ENCODE measurements at places on chromosomes 5 and 9. TPM values are rescaled to one million over a fixed set of nuclear protein-coding genes. Genes with fewer than 3 reads are reported as not detected.

HEMGN gene
- not detected for polyA plus RNA-seq

ARID3C gene
- polyA plus RNA-seq, result not detected

IL13 gene
- 0.54 TPM for polyA plus RNA-seq

INSL4 gene
- polyA plus RNA-seq, result not detected

WDR31 gene
- 0.45 TPM for polyA plus RNA-seq

DNA sequence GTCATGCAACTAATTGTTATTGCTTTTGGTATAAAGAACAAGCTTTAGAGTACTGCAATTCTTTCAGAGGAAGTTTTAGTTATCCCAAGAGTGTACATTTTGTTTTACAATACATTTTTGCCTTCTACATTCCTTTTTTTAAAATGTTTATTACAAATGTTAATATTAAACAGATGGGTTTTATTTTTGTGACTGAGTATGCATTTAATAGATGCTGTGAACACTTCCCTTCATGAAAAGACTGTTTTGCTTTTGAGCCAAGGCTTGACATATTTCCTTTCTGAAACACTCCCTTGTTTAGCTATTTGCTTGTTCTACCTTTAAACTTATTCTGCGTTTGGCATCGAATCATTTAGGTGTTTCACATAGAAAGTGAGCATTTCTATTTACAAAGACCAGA lies 14.8 kb upstream of the ZNF474 start:
- no peaks in the 10 kb centered on the region for H3K4me1 ChIP-seq
- H3K27ac ChIP-seq, result no peak overlapping the region
- H3K36me3 ChIP-seq, result no peaks in the 10 kb centered on the region
- no peaks in the 10 kb centered on the region for H3K27me3 ChIP-seq

GRCh38 chr5:16952968-16953671 lies 17.0 kb upstream of the MYO10 start:
- DNase-seq, result peak; percentile 83
- H3K36me3 ChIP-seq, result no peaks in the 10 kb centered on the region
- H3K4me1 ChIP-seq, result peaks cover 9% of the 10 kb centered on the region

GRCh38 chr5:1449081-1449630 lies 3.9 kb upstream of the SLC6A3 start:
- H3K4me3 ChIP-seq, result no peak overlapping the region
- H3K27me3 ChIP-seq, result no peaks in the 10 kb centered on the region
- no peaks in the 10 kb centered on the region for H3K36me3 ChIP-seq
- H3K27ac ChIP-seq, result no peak overlapping the region
- DNase-seq, result no peak

GRCh38 chr5:129459450-129459776 lies 685 bp upstream of the ADAMTS19 start:
- H3K27ac ChIP-seq, result no peak overlapping the region
- DNase-seq, result no peak
- H3K4me1 ChIP-seq, result no peaks in the 10 kb centered on the region
- no peaks in the 10 kb centered on the region for H3K27me3 ChIP-seq
- H3K36me3 ChIP-seq, result no peaks in the 10 kb centered on the region

DNA sequence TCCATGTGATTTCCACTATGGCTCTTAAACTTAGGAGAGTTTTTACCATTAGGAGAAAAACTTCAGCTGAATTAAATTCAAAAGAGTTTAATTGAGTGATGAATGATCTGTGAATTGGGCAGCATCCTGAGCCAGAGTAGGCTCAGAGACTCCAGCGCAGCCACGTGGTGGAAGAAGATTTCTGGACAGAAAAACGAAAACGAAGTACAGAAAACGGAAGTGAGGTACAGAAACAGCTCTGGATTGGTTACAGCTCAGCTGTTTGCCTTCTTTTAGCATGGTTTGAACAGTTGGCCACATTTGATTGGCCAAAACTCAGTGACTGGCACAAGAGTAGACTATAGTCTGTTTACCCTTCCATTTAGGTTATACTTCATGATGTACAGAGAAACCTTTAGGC lies 69.2 kb upstream of the PLPP1 start:
- H3K4me3 ChIP-seq, result no peak overlapping the region
- DNase-seq, result no peak
- peaks cover 14% of the 10 kb centered on the region for H3K4me1 ChIP-seq
- H3K36me3 ChIP-seq, result no peaks in the 10 kb centered on the region

GRCh38 chr5:176890455-176891330 lies 8.5 kb downstream of the HK3 start:
- H3K4me3 ChIP-seq, result no peak overlapping the region
- H3K36me3 ChIP-seq, result no peaks in the 10 kb centered on the region
- H3K27ac ChIP-seq, result no peak overlapping the region
- no peaks in the 10 kb centered on the region for H3K4me1 ChIP-seq

DNA sequence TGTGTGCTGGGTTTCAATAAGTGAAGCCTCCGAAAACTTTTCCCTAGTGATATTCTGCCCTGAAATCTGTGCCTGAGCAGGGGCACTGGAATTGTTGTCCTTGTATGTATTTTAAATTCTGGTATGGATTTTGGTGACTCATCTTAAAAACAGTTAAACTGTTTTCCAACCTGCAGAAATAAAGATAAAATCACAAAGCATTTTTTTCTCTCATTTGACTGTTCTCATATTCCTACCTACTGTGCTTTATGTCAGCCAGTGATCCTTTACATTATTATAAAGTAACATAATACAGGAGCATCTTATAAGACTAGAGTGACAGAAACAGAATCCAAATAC lies 10.9 kb upstream of the TAF11L2 start:
- no peaks in the 10 kb centered on the region for H3K4me1 ChIP-seq
- H3K27ac ChIP-seq, result no peak overlapping the region
- no peaks in the 10 kb centered on the region for H3K27me3 ChIP-seq
- DNase-seq, result no peak
- H3K4me3 ChIP-seq, result no peak overlapping the region
- H3K36me3 ChIP-seq, result no peaks in the 10 kb centered on the region

- no peaks in the 10 kb centered on the region for H3K4me1 ChIP-seq
- no peak for DNase-seq
- no peaks in the 10 kb centered on the region for H3K36me3 ChIP-seq
- H3K27me3 ChIP-seq, result no peaks in the 10 kb centered on the region
Measured at GRCh38 chr5:32074401-32074800, 99.7 kb downstream of the GOLPH3 start.

GRCh38 chr5:43664501-43665040 lies 61.6 kb downstream of the NNT start:
- peaks cover 4% of the 10 kb centered on the region for H3K36me3 ChIP-seq
- H3K4me3 ChIP-seq, result no peak overlapping the region
- H3K27me3 ChIP-seq, result no peaks in the 10 kb centered on the region
- DNase-seq, result no peak

DNA sequence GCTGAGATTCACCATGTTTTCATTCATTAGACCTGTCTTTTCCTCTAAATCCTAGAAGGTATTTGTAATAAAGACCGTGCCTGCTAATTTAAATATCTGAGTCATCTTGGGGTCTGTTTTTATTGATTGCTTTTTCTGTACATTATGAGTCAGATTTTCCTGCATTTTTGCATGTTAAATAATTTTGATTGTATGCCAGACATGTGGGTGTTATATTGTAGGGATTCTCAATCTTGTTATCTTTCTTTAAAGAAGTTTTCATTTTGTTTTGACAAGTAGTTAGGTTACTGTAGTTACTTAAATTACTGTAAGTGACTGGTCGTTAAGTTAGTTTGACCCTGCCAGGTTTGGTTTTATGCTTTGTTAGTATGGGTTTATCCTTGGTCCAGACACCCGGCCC lies 35.1 kb downstream of the EXOSC2 start:
- no peaks in the 10 kb centered on the region for H3K27me3 ChIP-seq
- H3K4me3 ChIP-seq, result no peak overlapping the region
- peaks cover 3% of the 10 kb centered on the region for H3K4me1 ChIP-seq
- no peak for DNase-seq
- H3K27ac ChIP-seq, result no peak overlapping the region

DNA sequence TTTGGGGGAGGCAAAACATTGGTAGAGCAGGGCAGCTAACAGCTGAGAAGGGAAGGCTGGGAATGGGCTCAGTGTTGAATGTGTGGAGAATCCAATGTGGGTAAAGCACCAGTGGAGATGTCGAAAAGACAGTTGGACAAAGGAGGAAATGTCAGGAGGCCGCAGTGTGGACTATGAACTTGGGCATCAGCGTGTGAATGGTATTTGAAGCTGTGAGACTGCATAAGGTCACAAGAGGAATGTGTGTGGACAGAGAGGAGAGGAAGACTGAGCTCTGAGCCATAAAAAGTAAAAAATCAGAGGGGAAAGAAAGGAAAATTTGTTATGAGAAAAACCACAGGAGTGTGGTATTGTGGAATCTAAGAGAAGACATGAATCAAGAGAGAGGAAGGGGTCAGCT lies 99.4 kb upstream of the ADAMTS16 start:
- H3K27me3 ChIP-seq, result no peaks in the 10 kb centered on the region
- no peak for DNase-seq
- H3K4me1 ChIP-seq, result no peaks in the 10 kb centered on the region

GRCh38 chr5:34923694-34924461 lies 5.5 kb upstream of the DNAJC21 start:
- DNase-seq, result peak; percentile 83
- H3K27ac ChIP-seq, result peak overlapping the region; percentile 19
- H3K4me1 ChIP-seq, result no peaks in the 10 kb centered on the region
- no peak overlapping the region for H3K4me3 ChIP-seq
- peaks cover 22% of the 10 kb centered on the region for H3K36me3 ChIP-seq

DNA sequence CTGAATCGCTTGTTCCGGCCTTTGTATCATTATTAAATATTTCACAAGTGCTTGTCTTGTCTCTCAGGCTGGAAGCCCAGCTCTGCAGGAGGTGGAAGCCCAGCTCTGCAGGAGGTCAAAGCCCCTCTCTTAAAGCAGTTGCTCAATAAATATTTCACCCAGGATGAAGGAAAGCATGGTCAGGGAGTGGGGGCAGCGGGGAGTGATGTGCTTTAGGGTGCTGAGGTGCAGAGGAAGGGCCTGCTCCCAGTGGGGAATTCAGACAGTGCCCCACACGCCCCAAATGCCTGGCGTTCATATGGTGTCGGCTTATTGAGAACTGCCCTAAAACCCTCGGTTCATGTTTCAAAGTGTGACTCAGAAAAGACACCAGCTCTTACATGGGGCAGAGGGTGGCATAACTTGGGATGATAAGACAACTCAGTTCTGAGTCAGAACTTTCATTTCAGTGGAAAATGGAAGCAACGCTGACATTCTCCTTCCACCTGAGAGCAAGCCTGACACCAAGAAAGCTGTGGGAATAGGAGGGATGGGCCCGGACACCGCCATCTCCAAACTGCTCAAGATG lies 114.3 kb upstream of the DAP start:
- H3K27me3 ChIP-seq, result no peaks in the 10 kb centered on the region
- H3K4me1 ChIP-seq, result no peaks in the 10 kb centered on the region
- H3K27ac ChIP-seq, result no peak overlapping the region
- no peaks in the 10 kb centered on the region for H3K36me3 ChIP-seq
- DNase-seq, result no peak

GRCh38 chr5:13866792-13867191 lies 77.7 kb downstream of the DNAH5 start:
- H3K27me3 ChIP-seq, result no peaks in the 10 kb centered on the region
- no peak overlapping the region for H3K27ac ChIP-seq
- H3K4me1 ChIP-seq, result no peaks in the 10 kb centered on the region
- H3K36me3 ChIP-seq, result no peaks in the 10 kb centered on the region

DNA sequence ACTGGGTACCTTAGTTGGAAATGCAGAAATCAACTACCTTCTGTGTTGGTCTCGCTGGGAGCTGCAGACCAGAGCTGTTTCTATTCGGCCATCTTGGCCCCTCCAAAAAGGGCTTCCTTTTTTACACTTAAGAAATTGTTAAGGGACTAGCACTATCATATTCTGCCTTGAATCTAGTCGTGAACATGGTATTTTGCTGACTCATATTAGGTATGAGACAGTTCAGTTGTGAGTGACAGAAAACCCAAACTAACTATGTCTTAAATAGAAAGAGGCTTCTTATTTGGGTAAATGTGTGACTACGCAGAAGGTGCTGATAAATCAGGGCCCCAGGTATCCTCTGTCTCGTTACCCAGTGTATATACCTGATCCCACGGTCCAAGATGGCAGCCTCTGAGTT lies 298.2 kb downstream of the EDIL3 start:
- peaks cover 6% of the 10 kb centered on the region for H3K36me3 ChIP-seq
- no peak overlapping the region for H3K4me3 ChIP-seq
- DNase-seq, result no peak
- H3K4me1 ChIP-seq, result no peaks in the 10 kb centered on the region
- no peaks in the 10 kb centered on the region for H3K27me3 ChIP-seq

DNA sequence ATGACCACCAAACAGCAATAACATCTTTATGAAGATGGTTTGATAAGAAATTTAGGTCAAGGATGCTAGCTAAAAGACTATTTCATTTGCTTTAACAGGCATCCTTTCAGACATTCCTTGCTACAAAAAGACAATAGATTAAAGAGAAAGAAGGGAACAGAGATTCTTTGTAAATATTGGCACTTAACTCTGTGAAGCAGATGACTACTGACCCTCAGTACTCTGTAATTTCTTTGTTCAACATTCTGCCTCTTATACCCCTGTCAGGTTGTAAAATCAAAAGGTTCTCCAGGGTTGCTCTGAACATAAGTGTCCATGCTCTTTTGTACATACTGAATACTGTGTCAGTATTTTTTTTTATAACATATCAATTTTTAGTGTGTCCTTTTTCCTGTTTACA lies 610.6 kb upstream of the GRAMD2B start:
- no peak overlapping the region for H3K4me3 ChIP-seq
- no peaks in the 10 kb centered on the region for H3K36me3 ChIP-seq
- no peaks in the 10 kb centered on the region for H3K27me3 ChIP-seq
- no peak overlapping the region for H3K27ac ChIP-seq
- H3K4me1 ChIP-seq, result no peaks in the 10 kb centered on the region

GRCh38 chr5:73317523-73317922 lies 131.1 kb downstream of the FOXD1 start:
- H3K4me1 ChIP-seq, result no peaks in the 10 kb centered on the region
- H3K27ac ChIP-seq, result no peak overlapping the region
- no peak for DNase-seq

DNA sequence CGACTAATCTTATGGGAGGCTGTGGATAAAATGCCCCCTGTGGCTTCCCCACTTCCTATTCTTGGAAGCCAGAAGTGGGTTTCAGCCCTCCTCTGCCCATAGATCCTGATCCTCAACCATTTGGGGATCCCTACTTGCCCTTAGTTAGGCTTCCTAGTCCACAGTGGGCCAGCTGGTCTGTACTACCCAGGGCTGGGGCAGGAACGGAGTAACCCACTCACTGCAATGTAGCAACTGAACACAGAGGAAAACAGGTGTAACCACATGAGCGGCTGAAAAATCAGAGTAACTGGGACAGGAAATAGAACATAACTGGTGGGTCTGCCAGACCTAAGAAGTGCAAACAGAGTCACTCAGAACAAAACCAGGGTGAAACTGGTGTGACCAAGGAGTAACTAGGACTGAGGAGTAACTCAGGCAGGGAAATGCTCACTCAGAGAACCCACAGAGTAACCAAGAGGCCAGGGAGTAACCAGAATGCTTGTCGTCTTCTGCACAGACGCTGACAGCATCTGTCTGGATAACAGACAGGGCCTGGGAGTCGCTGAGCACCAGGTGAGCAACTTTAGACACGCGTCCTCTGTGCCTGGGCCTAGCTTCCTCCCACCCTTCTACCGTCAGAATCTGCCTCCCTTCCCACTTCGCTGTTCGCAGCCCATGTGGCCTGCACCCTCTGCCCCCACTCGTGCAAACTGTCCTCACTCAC lies 1.0 kb downstream of the AQP3 start:
- H3K36me3 ChIP-seq, result peaks cover 7% of the 10 kb centered on the region
- peak overlapping the region; percentile 54 for H3K4me3 ChIP-seq
- DNase-seq, result no peak
